Amniotic stem cell (primary cell): ENCODE measurements at places on chromosomes 2 and 18.

GRCh38 chr2:70767699-70768589 is at the start of gene ADD2:
ADD2 (minus strand) TSS chr2:70768200; CDS start chr2:70706408, 61,792 bp downstream.
- DNase-seq = no peak

GRCh38 chr2:192885569-192886160 is 690.9 kb upstream of the TMEFF2 start:
- no peak for DNase-seq

DNA sequence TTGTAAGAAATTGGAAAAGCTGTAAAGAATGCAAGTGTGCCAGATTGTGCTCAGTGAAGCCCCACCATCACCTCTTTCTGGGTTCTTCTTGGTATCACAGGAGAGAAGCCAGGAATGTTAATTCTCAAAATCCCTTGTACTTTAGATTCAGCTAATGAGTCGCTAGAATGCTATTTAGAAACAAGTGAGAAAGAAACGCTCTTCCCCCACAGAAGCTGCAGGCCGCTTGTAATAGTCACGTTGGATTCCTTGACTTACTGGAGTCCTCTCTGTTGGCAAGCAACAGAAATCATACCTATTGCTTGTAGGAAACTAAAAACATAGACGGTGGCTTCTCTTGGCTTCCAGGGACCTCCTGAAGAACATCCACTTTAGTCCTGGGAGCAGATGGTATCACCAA is 375.6 kb upstream of the LRATD1 start:
- DNase-seq = no peak

DNA sequence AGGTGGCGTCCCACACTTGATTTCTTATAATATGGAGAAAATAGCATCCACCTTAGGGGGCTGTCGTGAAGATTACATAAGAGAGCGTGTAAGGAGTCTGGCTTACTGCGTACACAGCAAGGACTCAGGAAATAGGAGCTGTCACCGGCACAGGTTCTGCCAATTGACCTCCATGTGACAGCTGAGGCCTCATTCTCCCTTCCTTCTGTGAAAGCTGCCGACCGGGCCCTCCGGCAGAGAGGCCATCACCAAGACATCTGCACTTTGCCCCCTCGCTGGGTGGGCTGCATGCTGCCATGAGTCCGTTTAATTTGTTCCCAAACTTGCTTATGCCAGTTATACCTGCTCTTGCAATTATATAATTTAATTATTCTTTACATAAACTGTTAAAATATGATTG is 27.7 kb downstream of the HS1BP3 start:
- no peak for DNase-seq

- no peak for DNase-seq
These were observed 87.6 kb upstream of the NFU1 start for GRCh38 chr2:69524799-69525198.

- no peak for DNase-seq
These were observed 233.4 kb downstream of the MTX2 start for GRCh38 chr2:176502619-176503018.

- no peak for DNase-seq
These were observed 14.7 kb upstream of the ACAA2 start for GRCh38 chr18:49827996-49828395.

DNA sequence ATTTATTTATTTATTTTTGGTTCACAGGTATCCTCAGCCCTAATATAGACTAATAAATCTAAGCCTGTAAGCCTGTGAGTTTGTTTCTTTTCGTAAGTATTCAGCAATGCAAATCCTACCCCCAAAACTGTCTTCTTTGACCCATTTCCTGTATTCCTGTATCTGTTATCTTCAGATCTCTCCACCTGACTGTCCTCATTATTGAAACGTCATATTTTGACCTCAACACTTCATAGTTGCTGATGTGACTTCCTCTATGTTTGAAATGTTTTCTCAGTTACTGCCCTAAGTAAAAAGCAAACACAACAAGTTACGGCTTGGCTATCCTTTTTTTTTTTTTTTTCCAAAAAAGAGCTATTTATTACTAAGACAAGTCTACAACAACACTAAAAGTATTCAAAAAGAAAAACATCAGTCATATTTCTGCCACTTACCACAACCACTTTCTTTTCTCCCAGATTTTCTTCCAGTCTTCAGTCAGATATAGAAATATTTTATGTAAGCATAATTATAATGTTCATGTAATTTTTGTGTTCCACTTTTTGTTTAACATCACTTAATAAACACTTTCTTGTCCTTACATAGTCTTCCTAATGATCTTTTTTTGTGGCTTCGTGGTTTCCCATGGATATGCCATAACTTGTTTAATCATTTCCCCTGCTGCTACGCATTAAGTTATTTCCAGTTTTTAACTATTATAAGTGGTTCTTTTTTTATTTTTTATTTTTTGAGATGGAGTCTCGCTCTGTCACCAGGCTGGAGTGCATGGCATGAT is 45.0 kb upstream of the EML4 start:
- DNase-seq = no peak

DNA sequence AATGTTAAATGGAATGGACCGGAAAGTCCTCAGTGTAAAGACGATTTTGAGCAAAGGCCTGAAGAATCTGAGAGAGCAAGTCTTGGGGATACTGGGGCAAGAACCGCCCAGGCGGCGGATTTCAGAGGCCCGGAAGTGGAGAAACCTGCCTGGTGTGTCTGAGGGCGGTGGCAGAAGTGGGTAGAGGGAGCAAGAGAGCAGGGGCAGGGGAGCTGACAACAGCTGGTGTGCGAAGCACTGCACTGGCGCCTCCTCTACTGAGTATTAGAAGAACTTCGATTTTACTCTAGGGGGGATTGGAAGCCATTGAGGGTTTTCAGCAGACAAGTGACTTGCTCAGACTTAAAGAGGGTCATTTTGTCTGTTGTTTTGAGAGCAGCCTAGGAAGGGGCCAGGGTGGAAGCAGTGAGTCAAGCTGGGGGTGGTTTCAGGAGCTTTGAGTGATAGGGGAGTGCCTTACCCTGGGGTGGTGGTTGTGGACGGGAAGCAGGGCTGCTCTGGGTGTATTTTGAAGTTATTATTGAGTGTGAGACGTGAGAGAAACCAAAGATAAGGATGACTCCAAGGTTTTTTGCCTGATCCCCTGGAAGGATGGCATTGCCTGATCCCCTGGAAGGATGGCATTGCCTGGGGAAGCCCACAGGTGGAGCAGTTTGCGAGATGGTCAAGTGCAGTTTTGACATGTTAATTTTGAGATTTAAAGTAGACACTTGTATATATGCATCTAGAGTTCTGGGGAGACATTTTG is 52.5 kb downstream of the ZNF236 start:
- DNase-seq = no peak

DNA sequence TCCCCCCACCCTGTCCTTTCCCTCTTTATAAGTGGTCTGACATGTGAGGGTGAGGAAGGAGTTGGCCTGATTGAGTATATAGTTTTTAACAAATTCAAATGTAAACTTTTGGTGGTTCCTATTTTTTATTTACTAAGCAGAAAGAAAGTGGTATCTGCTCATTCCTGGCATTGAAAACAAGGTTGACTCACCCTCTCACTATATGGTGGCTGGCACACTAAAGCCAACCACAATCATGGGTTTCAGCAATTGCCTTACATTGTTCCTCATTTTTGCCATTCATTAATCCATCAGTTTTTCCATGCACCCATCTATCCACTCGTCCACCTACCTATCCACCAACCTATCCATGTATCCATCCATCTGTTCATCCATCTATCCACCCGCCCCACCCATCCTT is 75.4 kb upstream of the IGFBP5 start:
- no peak for DNase-seq

- no peak for DNase-seq
These were observed 115.2 kb downstream of the DIS3L2 start for GRCh38 chr2:232076736-232077135.

DNA sequence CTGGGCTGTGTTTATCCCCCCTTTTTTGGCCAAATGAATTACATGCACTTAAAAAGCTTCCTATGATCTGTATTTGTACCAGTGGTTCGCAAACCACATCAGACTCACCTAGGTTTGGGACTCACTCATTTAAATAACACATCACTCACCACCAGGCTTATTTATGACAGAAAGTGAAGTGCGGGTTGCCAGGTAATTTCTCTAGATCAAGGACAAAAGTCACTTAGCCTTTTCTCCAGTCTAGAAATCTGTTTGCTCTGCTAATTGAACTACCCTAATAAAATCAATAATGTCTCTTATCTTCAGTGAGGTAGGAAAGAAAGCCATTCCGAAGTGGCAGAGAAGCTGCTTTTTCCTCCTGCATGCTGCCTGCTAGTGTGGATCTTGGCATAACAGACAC is 88.1 kb upstream of the SLC8A1 start:
- no peak for DNase-seq

DNA sequence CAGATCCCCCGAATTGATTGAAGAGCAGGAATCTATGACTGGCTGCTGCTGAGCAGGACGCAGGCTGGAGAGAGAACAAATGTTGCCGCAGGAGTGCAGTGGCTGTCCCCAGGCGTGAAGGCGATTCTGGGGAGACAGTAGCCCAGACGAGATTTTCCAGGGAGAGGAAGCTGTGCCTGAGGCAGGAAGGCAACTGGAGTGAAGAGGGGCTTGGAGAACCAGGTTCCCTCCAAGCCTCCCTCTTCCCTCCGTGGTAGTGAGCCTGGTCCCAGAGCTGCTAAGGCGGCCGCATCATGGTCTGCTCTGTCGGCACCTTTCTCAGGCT is 1.3 kb upstream of the NPPC start:
- DNase-seq = no peak

GRCh38 chr2:226554701-226555100 is 244.9 kb downstream of the IRS1 start:
- no peak for DNase-seq

GRCh38 chr2:23114299-23114698 is 270.7 kb upstream of the KLHL29 start:
- no peak for DNase-seq

DNA sequence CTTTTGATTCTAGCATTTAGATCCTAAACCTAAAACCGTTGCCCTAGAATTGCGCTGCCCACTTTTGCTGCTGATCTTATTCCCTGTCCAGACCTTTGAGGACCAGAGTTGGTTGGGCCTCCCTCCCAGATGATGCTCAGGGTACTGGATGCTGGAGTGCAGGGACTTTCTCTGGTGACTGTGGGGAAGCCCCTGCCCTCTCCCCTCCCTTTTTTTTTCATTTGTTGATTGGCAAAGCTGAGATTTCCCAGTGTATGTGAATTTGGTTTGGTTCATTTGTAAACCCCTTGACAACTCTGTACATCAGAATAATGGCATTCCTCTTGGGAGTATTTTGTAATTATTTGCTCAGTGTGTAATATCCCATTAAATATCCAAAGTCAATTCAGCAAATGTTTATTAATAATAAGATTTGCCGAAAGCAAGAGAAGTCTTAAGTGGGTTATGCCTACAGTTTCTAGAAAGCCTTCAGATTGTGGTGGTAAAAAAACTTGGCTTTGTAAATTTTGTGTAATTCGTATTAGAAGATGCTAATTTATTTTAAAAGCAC is 28.3 kb downstream of the RAB31 start:
- DNase-seq = no peak

- DNase-seq = no peak
These were observed 979.2 kb downstream of the CNTNAP5 start for GRCh38 chr2:125004106-125004800.

GRCh38 chr18:45054636-45055035 is 373.9 kb downstream of the SETBP1 start:
- no peak for DNase-seq

DNA sequence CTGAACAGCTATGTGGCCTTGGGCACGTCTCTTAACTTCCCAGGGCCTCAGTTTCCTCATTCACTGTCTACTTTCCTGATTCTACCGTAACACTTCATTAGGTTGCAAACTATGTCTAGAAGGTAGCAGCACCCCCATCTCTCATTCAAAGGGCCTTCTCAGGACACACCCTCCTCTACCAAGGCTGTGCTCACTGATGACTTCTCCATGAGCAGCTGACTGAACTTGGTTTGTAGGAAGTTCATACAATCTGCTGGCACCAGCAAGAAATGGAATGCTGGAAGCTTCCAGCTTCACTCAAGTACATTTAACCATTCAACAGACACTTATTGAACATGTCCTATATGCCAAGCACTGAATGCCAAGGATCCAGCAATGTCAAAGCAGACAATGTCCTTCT is 250.8 kb upstream of the CTAGE1 start:
- no peak for DNase-seq

GRCh38 chr18:2656981-2657512 is 1.5 kb downstream of the SMCHD1 start:
- DNase-seq = no peak
